ENCODE measurements at places on chromosomes 5 and 9. TPM values are rescaled to one million over a fixed set of nuclear protein-coding genes. Genes with fewer than 3 reads are reported as not detected.

- no peak for DNase-seq
Measured at GRCh38 chr5:9348401-9348996, 197.4 kb downstream of the SEMA5A start.

DNA sequence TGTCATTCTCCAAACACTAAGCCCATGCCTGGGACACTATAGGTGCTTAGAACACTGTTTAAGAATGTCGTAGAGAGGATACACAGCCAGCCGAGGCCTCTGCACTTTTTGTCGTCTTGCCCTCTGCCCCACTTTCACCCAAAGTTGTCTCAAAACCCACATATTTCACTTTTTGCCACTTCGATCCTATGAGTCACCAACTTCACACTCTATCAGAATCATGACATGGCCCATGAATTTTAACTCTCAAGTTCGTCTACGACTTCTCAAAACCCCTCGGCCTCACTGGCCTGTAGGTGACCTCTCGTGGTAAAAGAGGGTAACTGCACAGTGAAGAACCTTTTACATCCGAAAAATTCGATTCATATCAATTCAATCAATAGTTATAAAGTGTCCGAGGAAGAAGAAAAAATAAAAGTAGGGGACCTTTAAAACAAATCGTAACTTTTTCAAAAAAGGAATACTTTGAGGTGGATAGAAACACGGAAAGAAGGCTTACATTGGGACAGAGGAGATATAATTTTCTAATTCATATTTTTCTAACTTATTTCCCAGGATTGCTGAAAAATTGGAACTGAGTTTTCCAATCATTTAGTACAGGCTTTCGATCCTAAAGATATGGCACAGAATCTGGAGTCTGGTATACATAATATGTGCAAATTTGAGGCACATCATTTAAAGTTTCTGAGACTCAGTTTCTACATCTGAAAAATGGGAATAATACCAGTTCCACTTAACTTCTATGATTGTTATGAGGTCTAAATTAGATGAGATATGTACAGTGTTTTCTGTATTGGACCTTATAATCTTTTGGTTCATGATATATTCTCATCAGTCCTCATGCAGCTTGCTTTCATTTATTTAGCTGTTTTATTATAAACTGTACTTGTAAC, 122.6 kb downstream of the APBA1 start:
- peak; percentile 35 for DNase-seq

DNA sequence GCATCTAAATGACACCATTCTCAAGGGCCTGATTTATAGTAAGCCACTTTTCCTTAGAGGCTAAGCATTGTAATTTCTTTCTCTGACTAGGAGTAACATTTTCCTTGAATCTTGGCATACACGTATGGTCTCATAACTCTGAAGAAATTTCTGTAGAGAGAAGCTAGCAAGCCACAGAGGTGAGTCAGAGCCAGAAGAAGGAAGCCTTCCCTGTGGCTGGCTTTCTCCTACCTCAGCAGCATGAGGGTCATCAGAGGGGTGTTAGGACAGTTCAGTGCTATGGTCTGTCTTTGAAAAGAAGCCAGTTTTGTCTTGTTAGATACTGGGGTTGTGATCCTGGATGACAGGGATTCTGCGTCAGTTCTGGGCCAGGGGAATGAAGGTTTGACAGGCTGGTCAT, 3.2 kb downstream of the SNX30 start:
- DNase-seq, result no peak

DNA sequence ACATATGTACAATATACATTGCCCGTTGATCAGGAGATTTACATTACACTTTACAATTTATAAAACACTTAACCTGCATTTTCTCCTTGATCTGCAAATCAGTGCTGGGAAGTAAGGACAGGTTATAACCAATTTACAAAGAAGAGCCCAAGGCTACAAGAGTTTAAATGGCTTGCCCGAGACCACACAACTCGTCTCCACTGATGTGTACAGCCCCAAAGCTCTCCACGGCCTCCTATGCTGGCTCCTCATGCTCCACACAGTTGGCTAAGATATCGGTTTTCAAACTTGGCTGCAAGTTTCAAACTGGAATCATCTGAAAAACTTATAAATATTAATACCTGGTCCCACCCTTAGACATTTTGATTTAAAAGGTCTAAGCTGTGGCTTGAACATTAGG, 10.3 kb downstream of the ACTL7B start:
- no peak for DNase-seq

- DNase-seq, result no peak
Measured at GRCh38 chr5:171495122-171495700, 75.8 kb downstream of the FGF18 start.

DNA sequence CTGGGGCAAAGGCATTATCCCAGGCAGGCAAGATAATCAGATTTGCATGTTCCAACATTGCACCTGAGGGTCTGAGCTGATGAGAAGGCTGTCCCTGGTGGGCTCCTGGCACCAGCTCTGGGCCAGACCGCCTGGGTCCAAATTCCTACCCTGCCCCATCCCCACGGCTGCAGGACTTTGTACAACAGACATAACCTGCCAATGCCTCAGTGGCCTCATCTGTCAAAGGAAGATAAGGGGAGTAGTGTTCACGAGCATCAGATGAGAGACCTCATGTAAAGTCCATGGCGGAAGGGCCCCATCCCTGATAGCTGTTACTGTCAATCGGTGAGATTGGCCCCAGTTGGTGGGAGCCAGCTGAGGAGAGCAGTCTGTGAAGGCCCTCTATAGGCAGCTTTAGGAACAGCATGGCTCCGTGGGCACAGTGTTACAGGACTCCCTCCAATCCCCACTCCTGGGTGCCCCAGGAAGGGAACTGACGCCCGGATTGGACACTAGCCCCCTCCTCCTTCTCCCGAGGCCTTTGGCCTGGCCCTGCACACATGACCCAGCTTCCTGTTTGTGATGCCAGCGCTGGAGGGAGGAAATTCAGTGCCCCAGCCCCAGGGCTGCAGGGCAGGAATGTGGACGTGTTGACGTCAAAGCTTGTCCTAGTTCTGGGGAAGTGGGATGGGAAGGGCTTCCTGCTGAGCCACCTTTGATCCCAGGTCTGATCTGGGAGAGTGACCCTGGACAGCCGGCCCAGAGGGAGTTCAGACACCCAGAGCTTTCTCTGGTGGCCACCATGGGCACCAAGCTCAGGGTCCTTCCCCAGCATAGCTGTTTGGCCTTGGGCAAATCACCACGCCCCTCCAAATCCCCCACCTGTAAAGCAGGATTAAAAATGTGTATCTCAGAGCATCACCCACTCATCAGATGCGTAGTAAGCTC, 56.2 kb downstream of the DUSP1 start:
- peak; percentile 71 for DNase-seq

GRCh38 chr5:104178829-104179456, 616.4 kb upstream of the NUDT12 start:
- DNase-seq, result peak; percentile 57

DNA sequence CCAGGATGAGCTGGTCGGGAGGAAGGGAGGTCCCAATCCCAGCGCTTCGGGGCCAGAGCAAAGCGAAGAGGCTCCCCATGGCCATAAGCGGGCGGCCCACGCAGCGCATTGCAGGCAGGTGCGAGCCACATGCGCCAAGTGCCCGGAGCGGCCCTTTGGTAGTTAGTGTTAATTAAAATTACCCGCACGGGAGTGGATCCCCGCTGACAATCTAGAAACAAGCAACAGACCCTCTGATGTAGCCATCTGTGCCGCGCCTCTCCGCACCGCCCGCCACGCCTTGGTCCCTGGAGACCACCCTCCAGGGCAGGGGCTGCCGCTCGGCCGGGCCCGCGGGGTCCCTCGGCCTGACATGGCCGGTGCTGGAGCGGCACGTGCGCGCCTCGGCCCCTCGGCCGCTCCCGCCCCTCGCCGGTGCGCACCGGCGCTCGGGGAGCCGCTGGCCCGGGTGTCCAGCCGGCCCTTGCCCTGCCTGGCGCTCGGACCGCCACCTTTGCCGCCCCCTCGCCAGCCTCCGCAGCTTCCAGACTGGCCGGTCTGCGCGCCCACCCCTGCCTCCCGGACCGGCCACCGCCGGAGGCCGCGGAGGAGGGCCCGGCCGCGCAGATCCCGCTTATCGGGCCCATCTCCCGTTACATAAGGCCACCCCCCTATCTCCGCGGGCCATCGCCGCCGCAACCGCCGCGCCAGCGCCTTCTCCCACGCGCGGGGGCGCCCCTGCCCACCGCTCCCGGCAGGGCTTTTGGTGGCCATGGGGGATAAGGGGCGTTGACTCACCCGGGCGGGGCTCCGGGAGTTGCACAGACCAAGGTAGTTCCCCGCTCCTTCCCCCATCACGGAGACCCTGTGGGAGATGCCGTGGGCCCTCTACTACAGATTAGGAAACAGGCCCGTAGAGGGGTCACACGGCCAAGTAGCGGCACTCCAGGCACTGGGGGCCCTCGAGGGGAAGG, 1.9 kb upstream of the IL13 start:
- no peak for DNase-seq

GRCh38 chr9:83425240-83425639, 113.0 kb downstream of the FRMD3 start:
- DNase-seq, result no peak

DNA sequence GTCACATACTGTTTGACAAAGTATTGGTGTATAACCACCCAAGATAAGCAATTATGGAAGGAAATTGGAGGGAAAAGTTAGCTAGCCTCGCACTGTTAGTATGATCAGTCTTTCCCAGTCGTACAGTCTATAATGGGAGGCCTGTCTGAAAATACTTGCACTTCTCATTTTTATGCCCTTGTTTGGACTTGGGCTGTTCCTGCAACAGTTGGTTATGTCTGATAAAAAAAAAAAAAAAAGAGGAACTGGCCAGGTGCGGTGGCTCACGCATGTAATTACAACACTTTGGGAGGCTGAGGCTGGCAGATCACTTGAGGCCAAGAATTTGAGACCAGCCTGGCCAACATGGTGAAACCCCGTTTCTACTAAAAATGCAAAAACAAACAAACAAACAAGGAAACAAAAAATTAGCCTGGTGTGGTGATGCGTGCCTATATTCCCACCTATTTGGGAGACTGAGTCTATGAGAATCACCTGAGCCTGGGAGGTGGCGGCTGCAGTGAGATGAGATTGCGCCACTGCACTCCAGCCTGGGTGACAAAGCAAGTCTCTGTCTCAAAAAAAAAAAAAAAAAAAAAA, 58.3 kb upstream of the ANKRD33B start:
- DNase-seq, result peak; percentile 86

DNA sequence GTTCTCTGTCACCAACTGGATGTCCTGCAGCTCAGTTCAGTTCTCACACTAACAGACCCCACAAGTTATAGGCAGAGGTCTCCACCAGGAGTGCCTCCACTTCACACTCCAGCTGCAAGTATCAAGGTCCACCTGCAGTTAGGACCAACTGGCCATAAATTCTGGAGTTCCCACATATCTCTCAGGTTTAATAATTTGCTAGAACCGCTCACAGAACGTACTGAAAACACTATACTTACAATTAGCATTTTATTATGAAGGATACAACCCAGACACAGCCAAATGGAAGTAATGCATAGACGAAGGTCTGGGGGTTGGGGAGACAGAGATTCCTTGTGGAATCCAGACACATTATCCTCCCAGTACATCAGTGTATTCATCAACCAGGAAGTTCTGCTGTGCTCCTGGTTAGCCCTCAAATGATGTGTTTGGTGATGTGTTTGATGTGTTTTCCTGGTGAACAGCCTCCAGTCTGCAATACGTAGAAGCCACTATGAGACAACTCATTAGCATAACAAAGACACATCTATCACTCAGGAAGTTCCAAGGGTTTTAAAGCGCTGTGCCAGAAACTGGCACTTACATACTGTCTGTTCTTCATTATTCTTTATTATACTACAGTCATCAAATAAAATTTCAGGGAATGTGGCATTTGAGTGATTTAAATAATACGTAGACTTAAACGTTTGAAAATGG, 25.4 kb downstream of the OGN start:
- DNase-seq, result no peak

GRCh38 chr5:44943647-44944046, 134.9 kb downstream of the MRPS30 start:
- DNase-seq, result no peak

GRCh38 chr5:41575110-41575779, 64.8 kb upstream of the PLCXD3 start:
- DNase-seq, result no peak

DNA sequence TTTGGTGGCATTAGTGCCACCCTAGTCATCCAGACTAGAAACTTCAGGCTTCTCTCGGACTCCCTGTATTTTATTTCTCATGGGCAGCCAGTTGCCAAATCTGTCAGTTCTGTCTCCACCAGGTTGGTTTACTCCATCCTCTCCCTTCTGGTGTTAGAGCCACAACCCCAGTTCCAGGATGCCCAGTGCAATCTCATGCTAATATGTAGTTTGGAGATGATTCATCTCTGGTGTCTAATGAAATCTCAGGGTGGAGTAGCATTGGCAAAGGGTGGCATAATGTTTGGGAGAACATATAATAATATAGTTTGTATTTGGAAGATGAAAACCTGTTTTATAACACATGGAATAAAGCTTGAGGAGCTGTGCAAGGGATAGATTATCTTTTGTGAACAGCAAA, 30.2 kb downstream of the SLC46A2 start:
- no peak for DNase-seq

GRCh38 chr9:70679845-70680244, 265.4 kb upstream of the KLF9 start:
- DNase-seq, result no peak

DNA sequence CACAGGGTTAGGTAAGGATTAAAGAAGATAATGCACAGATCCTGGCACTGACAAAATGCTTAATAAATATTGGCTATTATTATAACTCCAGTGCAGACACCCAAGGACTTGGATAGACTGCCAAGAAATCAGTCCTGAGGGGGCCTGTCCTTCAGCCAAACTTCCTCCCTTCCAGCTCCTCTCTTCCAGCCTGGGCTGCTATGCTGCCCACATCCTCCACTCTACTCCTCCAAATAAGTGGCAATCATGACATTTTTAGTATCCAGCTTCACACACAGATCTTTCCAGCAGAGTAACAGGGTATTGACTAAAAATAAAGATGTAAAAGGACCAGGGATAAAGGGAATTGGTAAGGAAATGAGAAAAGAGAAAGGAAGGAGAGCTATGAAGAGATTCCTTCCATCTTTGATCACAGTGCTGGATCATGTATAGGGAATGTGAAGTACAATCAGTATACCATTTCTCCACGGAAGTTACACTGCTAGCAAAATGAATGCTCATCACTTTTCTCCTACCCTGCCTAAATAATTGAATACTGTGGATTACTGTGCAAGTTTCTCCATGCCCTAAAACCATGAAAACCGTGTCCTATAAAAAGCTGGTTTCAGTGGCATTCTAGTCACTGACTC, 136.0 kb upstream of the OSMR start:
- no peak for DNase-seq

GRCh38 chr9:116355153-116355921, 201.7 kb downstream of the PAPPA start:
- no peak for DNase-seq

The IFNA13 gene
- not detected for total RNA-seq

The ENC1 gene
- total RNA-seq, result 11.6 TPM

The TEK gene
- total RNA-seq, result not detected

The SMIM33 gene
- total RNA-seq, result not detected

The HTR1A gene
- total RNA-seq, result not detected

The DRD1 gene
- total RNA-seq, result not detected

The RETREG1 gene
- total RNA-seq, result 2.6 TPM

The SHOC1 gene
- total RNA-seq, result not detected

The RAD17 gene
- 96.8 TPM for total RNA-seq

Data from OCI-LY7 (cell line).